ENCODE measurements at places on chromosomes 13 and 19. TPM values are rescaled to one million over a fixed set of nuclear protein-coding genes. Genes with fewer than 3 reads are reported as not detected.
A peak's percentile ranks its signal among the peaks of the same experiment; 100 is the strongest.

Gene SMIM44
- not detected for polyA plus RNA-seq

Gene CYP2F1
- 0.23 TPM for polyA plus RNA-seq

Gene MIR17HG
- 6.5 TPM for polyA plus RNA-seq

- DNase-seq = no peak
Measured at GRCh38 chr13:46124967-46125933, 20.4 kb upstream of the CPB2 start.

- no peak for DNase-seq
Measured at GRCh38 chr13:74115133-74115532, 19.1 kb downstream of the KLF12 start.

DNA sequence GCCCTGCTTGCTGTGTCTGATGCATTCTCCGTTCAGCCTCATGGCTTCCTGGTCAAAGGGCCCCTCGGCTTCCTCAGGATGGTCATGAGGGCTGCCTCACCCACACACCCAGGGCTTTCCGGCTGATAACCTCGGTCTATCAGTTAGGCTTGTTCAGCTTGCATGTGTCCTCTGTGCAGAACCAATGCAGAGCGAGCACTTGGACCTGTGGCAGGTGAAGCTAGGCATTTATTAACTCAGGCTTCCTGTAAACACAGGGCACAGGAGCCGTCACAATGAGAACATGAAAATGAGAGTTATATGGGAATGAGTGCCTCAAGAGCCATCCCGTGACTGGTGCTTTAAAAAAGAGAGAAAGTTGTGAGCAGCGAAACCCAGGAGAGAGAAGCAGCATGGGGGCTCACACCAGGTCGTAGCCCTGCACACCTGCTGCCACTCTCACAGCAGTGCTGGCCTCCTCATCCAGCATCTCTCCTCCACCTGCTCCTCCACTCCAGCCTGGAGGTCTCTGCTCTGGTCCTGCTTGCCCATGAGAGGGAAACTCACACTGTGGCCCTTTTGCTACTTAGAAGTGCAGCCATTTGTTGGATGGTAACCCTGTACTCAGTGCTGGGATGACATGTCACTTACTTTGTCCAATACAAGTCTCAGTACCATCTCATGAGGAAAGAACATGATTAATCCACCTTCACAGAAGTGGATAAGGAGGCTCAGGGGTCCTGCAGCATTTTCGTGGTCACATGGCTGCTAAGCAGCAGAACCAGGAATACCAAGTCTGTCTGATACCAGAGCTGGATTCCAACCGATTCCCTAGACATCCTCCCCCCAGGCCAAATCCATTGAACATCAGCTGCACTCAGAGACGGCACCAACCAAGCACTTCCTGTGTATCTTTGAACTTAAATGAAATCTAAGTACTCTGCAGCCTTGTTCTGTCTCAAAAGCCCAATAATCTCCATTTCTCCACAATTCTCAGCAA is 50.5 kb upstream of the IRS2 start:
- peak; percentile 25 for DNase-seq

DNA sequence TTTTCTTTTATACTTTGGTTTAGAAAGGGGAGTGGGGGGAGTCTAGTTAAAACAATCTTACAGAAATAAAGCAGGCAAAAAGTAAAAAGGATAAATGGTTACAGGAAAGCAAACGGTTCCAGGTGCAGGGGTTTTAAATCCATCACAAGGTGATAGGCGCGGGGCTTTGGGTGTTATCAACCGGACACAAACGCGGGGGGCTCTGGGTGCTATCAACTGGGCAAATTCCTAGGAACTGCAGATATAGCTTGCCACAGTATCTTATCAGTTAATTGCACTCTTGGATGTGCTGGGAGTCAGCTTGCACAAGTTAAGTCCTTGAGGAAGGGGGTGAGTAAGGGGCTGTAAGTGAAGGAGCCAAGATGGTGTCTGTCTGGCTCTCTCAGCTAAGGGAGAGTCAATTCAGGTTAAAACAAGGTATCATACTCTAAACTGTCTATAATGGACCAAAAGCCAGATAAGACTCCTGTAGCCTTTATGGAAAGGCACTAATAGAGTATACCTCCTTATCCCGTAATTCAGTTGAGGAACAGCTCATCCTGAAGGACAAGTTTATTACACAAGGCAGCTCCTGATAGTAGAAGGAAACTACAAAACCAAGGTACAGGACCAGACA is 32.6 kb upstream of the ZSCAN5A start:
- no peak for DNase-seq

Measured in right lung (tissue), 10 donors.